Calu3 (cell line): ENCODE measurements at places on chromosomes 3 and 15. TPM values are rescaled to one million over a fixed set of nuclear protein-coding genes. Genes with fewer than 3 reads are reported as not detected.

The CFAP100 gene
- total RNA-seq = not detected in 2 replicates

DNA sequence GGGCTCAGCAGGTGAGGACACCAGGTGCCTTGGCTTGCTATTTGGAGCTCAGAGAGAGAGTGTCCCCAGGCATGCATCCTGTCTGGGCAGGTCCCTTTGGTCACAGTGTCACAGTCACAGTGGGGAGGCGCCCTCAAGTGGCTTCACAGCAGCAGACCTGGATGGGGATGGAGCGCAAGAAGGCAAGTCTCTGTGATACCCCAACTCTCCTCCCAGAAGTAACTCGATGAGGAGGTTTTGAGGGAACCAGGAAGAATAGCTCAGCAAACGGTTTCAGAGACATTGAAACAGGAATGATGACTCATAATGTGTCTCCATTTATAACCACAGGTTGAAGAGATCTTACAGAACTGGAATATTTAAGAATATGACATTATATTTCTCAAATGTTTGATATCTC is 66.5 kb upstream of the SH3GL3 start:
- DNase-seq = peak; percentile 79

DNA sequence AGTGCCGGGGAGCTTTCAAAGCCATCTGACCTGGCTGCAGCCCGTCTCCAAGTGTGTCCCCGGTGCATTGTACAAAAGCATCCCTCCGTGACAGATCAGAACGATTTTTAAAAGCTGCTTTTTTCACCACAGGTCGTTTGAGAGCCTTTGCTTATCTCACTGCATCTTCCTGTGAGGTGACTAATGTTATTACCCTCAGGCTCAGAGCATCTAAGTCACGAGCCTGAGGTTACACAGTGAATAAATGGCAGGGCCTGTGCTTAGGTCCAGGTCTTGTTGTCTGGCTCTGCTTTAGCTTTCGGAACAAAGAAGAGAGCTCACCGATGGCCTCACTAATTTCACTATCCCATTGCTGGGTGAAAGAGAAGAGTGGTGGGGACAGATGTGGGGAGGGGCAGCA is 83.3 kb downstream of the SEC22A start:
- no peak for DNase-seq

DNA sequence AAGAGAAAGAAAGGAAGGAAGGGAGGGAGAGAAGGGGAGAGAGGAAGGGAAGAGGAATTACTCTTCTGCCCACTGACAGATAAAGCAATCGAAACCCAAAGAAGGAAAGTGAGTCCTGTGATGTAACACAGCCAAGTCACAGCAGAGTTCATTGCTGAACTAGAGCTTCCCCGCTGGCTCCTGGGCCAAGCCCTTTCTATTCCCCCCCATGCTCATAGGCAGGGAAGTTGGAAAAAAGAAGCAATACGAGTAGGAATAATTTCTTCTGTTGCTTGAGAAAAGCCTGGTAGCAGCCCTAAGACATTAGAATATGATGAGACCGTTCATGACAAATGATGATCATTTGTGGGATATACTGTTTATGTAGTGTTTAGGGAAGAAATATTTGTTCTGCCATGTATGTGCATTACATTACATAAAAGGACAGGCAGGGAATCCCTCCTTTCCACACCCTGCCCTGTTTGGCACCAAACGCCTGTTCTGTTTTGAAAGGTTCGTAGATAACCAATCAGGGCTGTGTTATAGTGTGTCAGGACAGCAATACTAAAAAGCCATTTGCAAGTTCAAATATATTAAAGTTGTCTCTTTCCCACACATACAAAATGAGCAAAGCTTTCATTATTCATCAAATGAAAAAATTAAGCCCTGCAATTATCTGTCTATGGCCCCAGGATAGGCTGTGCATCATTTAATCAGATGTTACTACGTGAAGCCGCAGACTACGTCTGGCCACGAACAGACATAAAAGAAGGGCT is 111.0 kb upstream of the TRPM1 start:
- no peak for DNase-seq

DNA sequence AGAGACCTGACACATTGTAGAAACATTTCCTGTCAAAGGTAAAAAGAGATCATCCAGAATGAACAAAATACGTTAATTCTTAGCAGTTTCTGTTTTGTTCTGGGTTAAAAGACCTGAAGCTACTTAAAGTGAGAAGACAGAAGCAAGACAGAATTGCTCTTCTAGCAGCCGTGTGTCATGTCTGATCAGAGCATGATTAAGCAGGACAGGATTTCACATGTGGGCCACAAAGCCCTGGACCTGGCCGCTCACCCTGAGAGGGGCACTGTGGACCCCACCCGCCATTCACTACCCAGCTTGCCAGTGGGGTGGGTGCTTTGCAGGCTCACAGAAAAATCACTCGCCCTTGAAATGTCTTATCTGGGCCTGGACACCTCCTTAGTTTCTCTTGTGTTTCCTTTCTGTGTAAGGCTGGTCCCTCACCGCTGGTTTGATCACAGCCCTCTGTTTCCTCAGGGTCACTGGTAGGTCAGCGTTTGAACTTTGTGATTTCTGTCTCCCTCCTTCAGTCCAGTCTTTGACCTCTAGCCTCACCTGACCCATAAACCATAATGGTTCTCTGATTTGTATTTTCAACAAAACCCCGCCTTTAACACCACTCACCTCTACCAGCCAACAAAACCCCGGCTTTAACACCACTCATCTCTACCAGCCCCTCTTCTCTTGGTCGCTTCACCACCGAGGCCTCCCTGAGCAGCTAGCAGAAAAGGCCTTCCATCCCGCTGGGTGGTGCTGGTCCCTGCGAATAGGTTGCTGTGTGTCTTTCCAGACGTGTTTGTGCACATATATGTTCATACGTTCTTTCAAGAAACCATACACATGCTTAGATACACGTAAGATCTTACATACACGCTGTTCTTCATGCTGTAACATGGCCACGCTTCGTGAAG is 185.0 kb downstream of the OR4M2 start:
- no peak for DNase-seq

DNA sequence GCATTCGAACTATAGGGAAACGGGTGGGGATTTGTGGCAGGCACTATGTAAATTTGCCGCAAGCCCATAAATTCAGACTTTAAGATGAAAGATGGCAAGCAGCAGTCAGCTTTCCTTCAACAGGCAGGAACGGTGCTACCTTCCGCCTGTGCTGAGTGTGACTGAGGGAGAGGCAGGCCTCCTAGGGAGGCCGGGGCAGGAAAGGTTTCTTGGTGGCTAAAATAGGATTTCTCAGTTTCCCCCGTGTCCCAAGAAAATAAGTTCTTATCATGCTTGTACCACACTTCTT is 12.5 kb downstream of the FLNB start:
- DNase-seq = no peak

GRCh38 chr3:10915376-10915775 is 77.2 kb upstream of the SLC6A1 start:
- DNase-seq = no peak
